ENCODE measurements at places on chromosomes 7 and 10. TPM values are rescaled to one million over a fixed set of nuclear protein-coding genes. Genes with fewer than 3 reads are reported as not detected.

GRCh38 chr10:69913606-69914382 is 112.1 kb downstream of the COL13A1 start:
- H3K4me3 ChIP-seq: no peak overlapping the region
- H3K4me1 ChIP-seq: no peaks in the 10 kb centered on the region
- no peaks in the 10 kb centered on the region for H3K36me3 ChIP-seq
- no peaks in the 10 kb centered on the region for H3K27me3 ChIP-seq

Gene INHBA
- total RNA-seq: not detected

- H3K4me3 ChIP-seq: no peak overlapping the region
- H3K27me3 ChIP-seq: no peaks in the 10 kb centered on the region
- DNase-seq: no peak
- H3K36me3 ChIP-seq: no peaks in the 10 kb centered on the region
- no peak overlapping the region for H3K27ac ChIP-seq
Observed at GRCh38 chr7:136058546-136058945, 81.4 kb upstream of the MTPN start.

Gene TRIM74
- total RNA-seq: 4.2 TPM

Gene HOXA7
- not detected for total RNA-seq

DNA sequence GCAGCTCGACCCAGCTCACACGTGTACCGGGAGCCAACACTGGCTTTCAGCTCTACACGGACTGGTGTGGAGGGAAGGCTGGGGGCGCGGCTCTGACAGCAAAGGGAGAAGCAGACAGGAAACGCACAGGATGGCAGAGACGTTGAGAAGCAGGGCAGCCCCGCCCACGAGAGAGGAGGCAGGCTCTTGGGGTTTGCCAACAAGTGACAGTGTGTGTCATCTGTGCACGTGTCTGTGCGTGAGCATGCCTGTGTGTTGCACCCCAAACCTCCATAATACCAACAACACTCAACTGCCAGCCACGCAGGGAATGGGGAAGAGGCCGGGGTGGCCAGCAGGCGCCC is 64.4 kb upstream of the PDGFA start:
- peaks cover 15% of the 10 kb centered on the region for H3K4me1 ChIP-seq
- DNase-seq: peak; percentile 69
- H3K4me3 ChIP-seq: peak overlapping the region; percentile 85
- no peaks in the 10 kb centered on the region for H3K27me3 ChIP-seq
- H3K27ac ChIP-seq: peak overlapping the region; percentile 78
- H3K36me3 ChIP-seq: no peaks in the 10 kb centered on the region
